ENCODE measurements at places on chromosomes 4 and X. TPM values are rescaled to one million over a fixed set of nuclear protein-coding genes. Genes with fewer than 3 reads are reported as not detected.

Gene RBM46
- not detected for total RNA-seq

Gene PPP1R2C
- total RNA-seq, result not detected

Gene CNGA1
- 14.1 TPM for total RNA-seq

Gene INTU
- 48.4 TPM for total RNA-seq

Gene PAQR3
- 35.3 TPM for total RNA-seq

Gene MAGEC3
- not detected for total RNA-seq

Gene OTC
- total RNA-seq, result not detected

Gene PAGE1
- total RNA-seq, result not detected

Gene MAGEA3
- not detected for total RNA-seq
